ENCODE measurements at places on chromosomes 5 and 9. TPM values are rescaled to one million over a fixed set of nuclear protein-coding genes. Genes with fewer than 3 reads are reported as not detected.
A peak's percentile ranks its signal among the peaks of the same experiment; 100 is the strongest.

PLAC8L1 gene
- polyA plus RNA-seq = 0.27 TPM

RGS7BP gene
- polyA plus RNA-seq = 6.9 TPM

SHOC1 gene
- polyA plus RNA-seq = not detected

GRCh38 chr5:161058781-161059180, 206.8 kb upstream of the ATP10B start:
- no peak for DNase-seq

GRCh38 chr5:120806202-120806601, 342.1 kb downstream of the PRR16 start:
- DNase-seq = peak; percentile 14

GRCh38 chr5:79493596-79494345, 20.2 kb downstream of the HOMER1 start:
- no peak for DNase-seq

Data from muscle of arm (tissue), 14 donors.